Fibroblast of lung (primary cell): ENCODE measurements at places on chromosomes 4 and X. TPM values are rescaled to one million over a fixed set of nuclear protein-coding genes. Genes with fewer than 3 reads are reported as not detected.

Gene PCDH18
- 163 and 542 TPM in 2 replicates for total RNA-seq

Gene UGT8
- total RNA-seq, result under 0.01 TPM in 1 of 2 replicates, not detected in the other

DNA sequence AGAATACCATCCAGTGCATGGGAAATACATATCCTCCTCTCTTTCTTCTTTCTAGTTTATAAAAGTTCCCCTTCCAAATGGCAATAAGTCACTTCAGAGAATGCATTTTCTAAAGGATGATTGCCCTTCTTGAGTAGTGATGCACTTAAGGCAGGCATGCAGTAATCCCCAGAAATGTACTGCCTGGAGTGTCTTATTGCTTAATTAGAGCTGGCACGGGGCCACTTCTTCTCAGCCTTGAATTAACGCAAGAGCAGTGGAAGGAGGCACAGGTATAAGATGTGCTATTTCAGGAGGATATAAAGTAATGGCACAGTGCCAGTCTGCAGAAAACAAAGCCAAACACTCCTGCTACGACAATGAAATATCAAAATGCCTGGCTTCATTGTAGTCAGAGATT, 371.4 kb upstream of the FAM241A start:
- no peak for DNase-seq

GRCh38 chr4:152983221-152983620, 47.1 kb downstream of the FHDC1 start:
- peak; percentile 53 for DNase-seq

DNA sequence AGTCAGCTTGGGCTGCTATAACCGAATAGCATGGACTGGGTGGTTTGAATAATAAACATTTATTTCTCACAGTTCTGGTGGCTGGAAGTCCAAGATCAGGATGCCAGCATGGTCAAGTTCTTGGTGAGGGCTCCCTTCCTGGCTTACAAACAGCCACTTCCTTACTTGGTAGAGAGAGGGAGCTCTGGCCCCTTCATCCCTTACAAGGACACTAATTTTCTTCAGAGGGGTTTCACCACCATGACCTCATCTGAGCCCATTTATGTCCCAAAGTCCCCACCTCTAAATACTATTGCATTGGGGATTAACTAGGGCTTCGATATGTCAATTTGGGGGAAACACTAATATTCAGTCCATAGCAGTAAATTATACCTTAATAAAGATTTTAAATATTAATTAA, 61.8 kb downstream of the CLNK start:
- peak; percentile 29 for DNase-seq
